Thoracic aorta (tissue), 2 donors: ENCODE measurements at places on chromosomes 5 and 9. TPM values are rescaled to one million over a fixed set of nuclear protein-coding genes. Genes with fewer than 3 reads are reported as not detected.

DNA sequence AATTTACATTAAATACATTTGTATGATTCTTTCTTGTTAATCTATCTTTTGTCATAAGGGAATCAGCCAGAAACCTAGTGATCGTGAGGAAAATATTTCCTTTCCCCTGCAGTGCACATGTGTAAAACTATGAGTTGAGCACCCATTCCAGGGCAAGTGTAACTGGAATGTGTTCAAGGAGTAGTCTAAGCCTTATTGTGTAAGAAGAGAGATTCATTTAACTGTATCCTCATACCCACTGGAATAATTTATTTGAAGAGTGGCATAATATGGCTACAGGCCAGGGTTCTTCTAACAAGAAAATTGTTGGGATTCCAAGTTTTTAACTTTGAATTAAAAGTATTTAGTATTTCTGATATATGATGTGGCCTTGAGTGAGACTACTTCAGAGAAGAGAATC is 1692.7 kb downstream of the EFNA5 start:
- no peak for DNase-seq

DNA sequence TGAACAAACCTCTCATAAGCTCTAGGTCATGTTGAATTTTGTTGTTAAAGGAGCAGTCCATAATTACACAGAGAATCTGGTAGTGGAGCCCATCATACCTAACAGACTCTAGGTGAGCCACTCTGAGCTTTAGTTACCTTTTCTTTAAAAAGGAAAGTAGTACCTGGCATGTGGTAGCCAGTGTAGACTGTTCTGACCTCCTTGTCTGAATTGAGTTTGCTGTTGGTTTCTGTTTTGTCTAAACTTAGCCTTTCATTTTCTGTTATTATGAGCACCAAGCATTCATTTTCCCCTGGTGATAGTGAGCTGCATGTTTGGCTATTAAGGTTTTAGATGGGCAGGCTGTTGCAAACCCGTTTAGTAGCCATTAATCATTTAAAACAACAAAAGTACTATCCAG is 112.2 kb downstream of the MAST4 start:
- DNase-seq, result no peak

NKD2 gene
- 1.4 TPM for total RNA-seq

DNA sequence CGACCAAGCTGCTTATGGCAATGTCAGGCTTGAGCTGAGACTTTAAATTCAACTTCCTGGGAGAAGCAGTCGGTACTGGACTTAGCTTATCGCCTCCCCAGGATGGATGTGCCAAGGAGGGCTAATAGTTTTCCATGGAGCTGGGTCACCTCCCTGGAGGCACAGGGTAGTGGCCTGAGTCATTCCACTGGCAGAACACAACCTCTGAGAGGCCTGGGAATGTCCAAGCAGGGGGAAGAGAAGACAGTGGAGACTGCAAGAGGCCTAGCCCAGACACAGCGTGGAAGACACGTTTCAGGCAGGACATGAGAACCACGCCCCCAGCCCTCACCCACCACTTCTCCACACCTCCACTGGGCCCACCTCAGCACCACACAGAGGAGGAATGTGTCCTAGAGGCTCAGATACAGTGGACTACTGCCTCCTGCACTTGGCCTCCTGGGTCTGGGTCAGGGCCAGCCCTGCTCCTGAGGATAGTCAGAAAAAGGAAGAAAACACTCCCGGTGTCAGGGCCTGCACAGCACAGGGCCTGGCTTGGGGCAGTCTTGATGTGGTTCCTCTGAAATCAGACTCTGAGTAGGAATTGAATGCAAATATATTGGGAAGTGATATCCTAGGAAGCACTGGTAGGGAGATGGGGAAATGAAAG is 171.8 kb downstream of the FSTL4 start:
- DNase-seq, result no peak

NIPAL4 gene
- total RNA-seq, result 0.49 TPM

GRCh38 chr9:81890104-81890503 is 38.1 kb upstream of the SPATA31D4 start:
- no peak for DNase-seq

PTPRD gene
- 101 TPM for total RNA-seq

DNA sequence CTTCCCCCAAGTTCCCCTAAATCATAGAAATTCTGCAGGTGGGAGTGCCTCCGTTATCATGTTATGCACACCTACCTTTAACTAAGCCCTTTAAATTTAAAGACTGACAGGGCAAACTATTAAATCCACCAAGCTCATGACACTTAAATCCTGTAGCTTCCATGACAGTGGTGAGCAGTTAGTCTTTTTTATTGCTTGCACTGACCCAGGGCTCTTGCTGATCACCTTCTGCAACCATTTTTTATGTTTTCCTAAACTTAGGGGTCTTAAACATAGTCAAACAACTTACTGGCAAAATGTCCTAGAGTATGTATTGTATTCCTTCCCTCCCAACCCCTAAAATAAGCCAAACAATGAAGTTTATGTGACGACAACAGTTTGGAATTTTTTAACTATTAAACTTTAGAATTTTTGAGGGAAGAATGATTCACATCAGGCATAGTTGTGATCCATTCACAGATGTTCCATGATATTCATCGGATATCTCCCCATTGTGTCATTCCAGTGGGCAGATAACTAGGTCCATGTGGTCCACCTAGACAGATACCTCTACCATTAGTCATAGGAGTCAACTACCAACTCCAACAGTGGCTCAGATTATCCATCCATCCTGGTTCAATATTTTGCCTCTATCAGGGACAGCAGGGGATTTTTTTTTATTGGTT is 283.1 kb downstream of the ADAMTS6 start:
- DNase-seq, result no peak

DNA sequence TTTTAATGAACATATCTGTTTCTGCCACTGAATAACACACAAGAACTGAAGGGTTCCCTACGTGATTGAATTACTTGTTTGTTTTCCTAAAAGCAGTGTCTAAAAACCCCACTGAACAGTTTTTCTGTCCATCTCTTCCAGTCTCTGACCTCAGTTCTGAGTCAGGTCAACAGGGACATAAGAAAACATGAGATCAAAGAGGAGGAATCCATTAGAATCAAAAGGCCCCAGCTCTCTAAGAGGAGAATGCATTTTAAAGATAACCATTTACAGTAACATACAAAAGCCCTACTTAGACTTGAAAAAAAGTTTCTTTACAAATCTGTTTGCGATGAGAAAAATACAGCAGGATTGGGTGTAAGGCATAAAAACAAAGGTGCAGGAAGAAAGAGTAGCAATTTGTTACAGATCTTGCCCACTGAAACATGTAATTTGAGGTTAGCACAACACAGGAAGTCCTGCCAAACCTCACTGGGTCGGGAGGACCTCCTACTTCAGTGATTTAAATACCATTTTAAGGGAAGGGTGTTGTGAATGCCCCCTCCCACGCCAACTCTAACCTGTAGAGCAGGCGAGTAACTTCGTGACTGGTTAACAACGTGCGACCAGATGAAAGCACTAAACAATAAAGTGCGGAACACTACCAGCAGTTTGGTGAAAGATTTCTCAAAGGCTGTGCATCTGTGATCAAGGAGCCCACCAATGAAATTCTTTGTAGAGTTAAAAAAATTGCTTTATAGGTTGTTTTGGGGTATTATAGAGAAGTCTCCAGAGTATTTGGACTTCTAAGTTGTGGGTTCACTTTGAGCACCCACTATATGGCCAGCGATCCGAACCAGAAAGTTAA is 1.3 kb downstream of the QSOX2 start:
- no peak for DNase-seq

AGXT2 gene
- total RNA-seq, result not detected

DNA sequence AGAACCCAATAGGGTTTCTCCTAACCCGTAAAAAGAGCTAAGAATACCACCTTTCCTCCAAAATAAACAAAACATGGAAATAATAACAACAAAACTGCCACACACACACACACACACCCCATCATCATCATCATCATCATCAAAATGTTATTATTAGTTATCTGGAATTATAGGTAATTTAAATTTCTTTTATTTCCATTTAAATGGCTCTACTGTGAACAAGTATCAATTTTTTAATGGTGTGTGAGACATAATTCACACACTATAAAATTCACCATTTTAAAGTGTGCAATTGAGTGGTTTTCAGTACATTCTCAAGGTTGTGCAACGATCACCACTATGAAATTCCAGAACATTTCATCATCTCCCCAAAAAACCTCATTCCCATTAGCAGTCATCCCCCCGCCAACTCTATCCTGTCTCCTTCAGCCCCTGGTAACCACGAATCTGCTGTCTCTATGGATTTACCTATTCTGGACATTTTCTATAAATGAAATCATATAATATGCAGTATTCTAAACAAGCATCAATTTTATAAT is 172.7 kb downstream of the ROR2 start:
- DNase-seq, result no peak
